ENCODE measurements at places on chromosomes 4 and X.

DNA sequence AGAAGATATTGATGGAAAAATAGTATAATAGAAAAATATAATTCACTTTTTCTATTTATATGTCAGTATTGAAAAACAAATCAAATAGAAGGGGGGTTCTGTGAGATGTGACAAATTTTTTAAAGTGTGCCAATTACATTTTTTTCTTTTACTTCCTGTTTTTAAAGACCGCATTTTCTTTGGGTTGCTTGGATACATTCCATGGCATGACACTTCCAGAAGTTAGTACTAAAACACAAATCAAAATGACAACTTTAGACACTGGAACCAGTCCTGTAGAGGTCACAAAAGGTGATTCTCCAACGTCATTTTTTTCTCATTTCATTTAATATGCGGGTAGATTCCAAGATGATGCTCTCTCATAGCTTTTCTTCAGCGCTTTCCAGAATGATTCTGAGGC lies 116.2 kb upstream of the GNPDA2 start:
- no peak for DNase-seq

- DNase-seq: no peak
These were observed 119.8 kb downstream of the GUCY2F start for GRCh38 chrX:109362101-109362500.

DNA sequence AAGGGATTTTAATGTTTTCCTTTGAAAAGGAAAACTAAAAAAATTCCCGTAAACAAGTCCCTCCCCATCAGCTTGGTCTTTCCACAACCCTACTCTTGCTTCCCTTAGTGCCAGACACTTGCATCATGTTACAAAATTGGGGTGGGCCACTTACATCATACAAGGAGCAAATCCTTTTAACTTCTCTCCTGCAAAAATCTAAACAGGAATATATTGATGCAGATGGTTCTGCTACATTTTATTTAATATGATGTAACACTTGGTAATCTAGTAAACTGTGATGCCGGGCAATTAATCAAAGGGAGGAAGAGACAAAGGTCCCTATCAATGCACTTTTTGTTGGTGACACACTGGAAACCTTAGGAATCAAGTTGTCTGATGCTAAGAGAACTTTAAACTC lies 125.3 kb downstream of the UBE2K start:
- DNase-seq: no peak

DNA sequence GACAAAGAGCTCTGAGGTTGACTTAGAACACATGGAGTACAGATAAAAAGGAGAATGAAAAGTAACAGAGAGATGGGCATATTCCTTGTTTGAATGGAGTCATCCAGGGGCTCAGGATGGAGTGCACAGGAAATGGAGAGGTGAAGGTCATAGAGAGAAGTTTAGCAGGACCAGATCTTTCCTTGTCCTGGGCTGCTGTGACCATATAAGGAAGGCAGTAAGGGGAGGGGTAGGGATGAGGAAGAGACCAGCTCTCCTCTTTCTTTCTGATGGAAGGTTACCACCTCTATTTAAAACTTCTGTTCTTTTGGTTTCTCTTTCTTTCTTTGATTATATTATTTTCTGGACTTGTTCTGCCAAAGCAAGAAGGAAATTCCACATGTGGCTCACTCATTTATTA lies 27.0 kb downstream of the AR start:
- no peak for DNase-seq

DNA sequence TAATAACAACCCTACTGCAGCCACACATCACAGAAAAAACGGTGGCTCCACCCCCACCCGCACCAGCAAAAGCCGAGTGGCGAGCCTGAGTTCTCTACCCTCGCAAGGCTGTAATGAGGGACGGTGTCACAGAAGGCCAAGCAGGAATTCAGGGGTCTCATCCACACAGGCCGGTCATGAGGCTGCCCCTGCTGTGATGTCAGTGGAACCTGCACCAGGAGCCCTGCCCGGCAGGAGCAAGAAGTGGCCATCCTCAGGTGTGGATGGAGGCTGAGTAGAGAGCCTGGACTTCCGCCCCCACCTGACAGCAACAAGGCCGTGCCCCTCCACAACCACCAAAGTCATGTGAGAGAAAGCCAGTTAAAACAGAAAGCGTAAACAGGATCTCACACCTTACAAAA lies 20.6 kb downstream of the LYAR start:
- no peak for DNase-seq

GRCh38 chrX:99305573-99305972 lies 1104.5 kb downstream of the PCDH19 start:
- no peak for DNase-seq

DNA sequence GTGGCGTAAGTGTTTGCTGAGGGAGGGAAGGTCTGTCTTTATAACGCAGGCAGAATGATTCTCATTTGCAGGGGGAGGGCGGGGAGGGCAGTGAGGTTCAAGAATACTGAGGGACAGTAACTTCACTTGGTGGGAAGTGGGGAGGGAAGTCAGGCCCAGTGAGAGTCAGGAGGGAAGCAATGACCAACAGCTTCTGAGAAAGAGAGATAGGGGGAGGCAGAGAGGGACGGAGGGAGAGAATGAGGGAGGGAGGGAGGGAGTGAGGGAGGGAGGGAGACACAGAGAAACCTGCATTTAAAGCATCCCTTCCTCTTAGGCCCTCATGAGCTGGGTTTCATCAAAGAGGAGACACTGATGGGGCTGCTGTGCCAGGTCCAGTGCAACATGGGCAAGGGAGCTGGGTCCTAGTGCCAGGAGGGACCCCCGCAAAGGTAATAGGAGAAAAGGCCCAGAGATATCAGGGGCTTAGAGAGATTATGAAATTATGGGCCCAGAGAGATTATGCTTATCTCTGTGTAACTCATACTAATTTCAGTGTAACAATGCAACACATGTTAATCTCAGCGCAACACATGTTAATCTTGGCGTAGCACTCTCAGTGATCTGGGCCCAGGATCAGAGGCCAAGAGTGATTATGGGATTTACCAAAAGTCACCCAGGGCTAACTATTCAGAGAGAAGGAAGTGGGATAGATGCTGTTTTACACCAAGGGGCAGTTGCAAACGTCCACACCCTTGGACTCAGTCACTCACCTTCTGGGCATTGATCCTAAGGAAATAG lies 112.1 kb downstream of the DRD5 start:
- no peak for DNase-seq

DNA sequence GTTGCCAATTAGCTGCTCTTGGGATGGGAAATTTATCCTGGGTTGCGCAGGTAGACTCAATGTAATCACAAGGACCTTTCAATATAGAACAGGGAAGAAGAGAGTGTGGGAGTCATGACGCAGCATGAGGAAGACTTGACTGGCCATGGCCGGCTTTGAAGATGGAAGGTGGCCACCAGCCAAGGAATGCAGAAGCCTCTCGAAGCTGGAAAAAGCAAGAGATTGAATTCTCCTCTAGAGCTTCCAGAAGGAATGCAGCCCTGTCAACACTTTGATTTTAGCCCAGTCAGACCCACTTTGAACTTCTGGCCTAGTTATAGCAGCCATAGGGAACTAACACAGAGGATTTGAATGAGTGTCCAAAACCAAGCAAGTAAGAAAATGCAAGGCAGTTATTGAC lies 14.7 kb upstream of the SH3KBP1 start:
- no peak for DNase-seq

DNA sequence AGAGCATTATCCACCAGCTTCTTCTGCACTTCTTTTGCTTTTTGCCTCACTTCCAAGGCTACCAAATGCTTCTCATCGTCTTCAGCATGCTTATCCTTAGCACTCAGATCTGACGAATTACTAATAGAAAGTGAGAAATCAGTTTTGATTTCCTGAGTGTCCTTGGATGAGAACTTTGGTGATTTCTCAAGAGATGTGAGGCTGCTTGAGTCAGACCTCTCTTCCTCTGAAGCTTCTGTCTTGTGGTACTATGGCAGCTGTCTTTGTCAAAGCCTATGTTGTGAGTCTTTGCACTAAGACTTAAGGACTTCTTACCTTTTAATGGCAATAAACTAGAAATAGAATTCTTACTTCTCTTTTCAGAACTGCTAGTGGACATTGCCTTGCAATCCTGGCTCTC lies 169.9 kb downstream of the CPE start:
- no peak for DNase-seq

DNA sequence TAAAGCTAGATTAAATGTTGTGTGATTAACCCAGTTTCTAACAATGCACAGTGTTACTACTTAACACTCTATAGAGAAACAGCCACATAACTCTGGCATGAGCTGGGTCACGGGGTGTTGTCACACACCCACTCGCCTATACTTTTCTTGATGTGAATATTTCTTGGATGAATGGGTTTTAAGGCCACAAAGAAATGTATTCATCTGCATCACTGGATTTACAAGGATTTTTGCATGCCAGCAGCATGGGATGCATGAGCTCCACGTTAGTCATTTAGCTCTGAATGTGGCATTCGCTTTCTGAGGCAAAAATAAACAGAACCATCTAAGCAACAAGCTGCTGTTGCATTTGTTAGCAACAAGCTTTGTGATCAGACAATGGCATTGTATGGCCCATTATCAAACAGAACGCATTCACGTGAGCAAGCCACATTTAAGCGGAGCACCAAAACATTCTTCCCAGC lies 89.7 kb downstream of the LRP2BP start:
- no peak for DNase-seq

DNA sequence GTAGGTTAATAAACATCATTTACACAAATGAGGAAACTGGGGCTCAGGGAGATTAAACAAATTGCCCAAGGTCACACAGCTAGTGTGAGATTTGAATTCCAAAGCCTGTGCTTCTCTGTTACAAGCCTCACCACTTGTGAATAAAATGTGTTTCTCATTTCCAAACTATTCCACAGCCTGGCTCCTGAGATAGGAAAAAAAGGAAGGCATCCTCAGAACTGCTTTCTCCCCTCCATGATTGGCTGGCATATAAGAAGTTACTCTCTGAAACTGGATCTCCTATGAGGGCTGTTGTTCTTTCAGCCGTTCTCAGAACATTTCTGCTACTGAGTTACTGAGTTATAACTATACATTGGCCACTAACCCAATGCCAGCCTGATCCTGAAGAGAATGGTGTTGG lies 237.9 kb downstream of the MAML3 start:
- no peak for DNase-seq

- DNase-seq: no peak
These were observed 117.7 kb downstream of the ADAM29 start for GRCh38 chr4:175035905-175036304.

DNA sequence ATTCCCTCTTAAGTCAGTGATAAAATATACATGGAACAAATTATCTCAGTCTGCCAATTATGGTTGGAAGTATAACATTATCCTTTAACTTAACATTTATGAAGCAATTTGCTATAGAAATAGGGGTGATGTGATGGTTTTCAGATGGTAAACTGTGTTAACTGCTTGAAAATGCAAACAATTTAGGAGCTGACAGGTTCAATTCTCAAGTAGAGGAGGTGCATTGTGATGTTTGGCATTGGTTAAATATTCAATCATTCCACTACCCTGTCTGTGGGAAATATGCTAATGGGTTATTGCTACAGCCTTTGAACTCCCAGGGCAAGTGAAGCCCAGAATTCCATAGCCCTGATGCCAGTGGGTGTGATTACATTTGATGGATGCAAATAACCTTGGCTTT lies 243.4 kb upstream of the GK2 start:
- no peak for DNase-seq

GRCh38 chr4:111633663-111634266 lies 511.5 kb upstream of the FAM241A start:
- no peak for DNase-seq

DNA sequence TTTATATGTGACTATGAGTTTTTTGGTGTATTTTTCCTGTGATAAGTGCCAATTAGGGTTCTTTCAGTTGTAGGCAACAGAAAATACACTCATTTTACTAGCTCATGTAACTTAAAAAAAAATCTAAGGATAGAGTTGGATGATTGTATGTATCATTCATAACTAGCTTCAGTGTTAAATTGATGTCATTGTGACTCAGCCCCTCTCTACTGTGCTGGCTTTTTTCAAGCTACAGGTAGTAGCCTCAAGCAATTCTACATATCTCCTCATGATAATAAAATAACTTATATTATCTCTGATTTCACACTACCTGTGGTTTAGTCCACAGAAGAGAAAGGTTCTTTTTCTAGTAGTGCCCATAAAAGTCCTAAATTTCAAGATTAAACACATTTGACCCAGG lies 11.9 kb downstream of the WDR17 start:
- no peak for DNase-seq

GRCh38 chr4:98352396-98352795 lies 91.2 kb downstream of the RAP1GDS1 start:
- DNase-seq: no peak

GRCh38 chr4:99834569-99834968 lies 17.9 kb downstream of the DAPP1 start:
- no peak for DNase-seq

DNA sequence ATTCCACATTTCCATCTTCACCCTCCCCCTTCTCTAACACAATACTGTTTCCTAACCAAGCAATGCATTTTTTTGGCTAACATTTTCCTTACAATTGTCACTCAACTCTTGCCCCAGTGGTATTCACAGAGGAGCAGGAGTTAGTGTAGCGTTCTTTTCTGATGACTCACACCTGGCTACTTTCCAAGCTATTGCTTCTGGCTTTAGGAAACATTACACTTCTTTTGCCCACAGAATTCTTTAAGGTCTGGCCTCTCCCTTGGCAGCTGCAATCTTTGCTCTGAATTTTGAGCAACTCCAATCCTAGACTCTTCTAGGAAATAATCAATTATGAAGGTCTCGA lies 27.5 kb upstream of the PDGFC start:
- no peak for DNase-seq

DNA sequence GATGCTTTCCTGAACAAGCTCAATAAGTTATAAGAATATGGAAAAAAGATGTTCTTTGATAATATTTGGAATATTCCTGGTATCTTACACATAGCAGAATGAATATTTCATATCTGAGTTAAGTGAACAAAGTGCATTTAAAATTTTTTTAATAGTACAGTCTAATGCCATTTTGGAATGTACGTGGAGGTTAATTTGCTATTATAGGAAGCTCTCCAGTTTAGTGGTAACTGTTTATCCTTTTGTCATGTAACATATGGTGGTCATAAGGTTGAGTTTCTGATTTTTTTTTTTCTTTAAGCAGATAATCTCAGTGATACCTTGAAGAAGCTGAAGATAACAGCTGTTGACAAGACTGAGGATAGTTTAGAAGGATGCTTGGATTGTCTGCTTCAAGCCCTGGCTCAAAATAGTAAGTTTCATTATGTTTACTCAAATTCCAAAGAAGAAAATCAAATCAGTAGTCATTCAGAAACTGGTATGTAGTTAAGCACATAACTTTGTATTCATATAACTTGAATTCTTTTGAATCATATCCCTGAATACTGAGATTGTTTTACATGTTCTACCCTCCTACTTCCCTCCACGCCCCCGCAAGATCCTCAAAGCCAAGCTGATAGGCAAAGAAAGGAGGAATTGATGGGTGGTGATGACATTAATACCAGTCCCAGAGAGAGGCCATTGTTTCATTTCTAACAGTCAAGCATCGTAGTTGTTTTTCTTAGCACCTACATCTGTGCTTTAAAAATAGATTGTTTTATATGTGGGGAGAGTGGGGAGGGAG lies 32.1 kb downstream of the RAP1GDS1 start:
- no peak for DNase-seq
